Sigmoid colon (tissue), 7 donors: ENCODE measurements at places on chromosomes 1 and 21. TPM values are rescaled to one million over a fixed set of nuclear protein-coding genes. Genes with fewer than 3 reads are reported as not detected.

DNA sequence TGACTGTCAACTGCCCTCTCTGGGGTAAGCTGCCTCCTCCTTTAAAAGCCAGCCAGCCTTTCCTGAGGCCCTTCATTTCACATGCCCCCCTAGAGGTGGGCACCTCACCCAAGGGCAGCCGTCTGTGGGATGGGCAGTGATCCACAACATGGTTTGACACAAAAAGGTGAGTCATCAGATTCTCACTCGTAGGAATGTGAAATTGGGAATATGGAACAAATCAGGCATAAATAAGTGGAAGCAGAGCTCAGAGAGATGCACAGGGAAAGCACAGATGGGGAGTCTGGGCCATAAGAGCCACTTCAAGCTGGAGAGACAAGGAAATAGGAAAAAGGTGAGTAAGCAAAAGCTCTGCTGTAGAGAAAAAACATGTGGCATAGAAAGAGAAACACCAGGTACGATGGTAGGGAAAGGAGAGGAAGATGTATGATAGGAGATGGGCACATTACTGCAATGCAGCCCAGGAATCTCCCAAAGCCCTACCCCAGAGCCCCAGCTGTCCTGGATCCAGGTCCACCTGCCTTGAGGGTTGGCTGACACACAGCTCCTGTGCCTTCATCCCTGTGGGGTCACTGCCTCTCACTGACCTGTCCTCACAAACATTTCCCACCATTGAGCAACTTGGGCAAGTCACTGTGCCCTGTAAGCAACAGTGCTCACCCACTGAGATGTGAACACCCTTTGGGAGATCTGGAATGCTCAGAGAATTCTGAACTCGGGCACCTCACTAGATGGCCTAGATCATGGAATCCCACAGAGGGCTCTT is 86.6 kb downstream of the ASTN1 start:
- H3K27ac ChIP-seq = no peak overlapping the region
- H3K4me1 ChIP-seq = no peaks in the 10 kb centered on the region
- no peak for DNase-seq
- H3K27me3 ChIP-seq = no peaks in the 10 kb centered on the region

The TMEM269 gene
- not detected for total RNA-seq

DNA sequence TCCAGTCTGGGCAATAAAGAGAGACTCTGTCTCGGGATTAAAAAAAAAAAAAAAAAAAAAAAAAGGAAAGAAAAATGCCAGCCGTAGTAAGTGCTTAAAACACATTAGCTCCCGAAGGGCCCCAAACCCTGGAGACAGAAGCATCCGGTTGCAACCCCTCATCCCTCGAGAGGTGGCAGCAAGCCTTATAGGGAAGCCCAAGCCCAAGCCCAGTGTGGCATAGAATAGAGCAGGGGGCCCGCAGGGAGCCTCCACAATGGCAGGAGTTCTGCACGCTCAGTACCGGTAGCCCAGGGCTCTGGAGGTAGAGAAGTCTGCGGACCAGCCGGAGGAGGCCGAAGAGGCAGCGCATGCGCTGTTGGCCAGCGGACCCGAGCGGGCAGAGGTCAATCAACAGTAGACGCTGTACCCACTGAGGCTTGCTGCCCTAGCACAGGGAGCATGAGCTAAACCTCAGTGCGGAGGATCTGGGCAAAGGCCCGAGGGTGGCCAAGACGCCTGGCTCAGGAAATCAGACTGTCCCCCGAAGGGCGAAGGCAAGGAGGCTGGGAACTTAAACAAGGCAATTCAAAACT is 34.1 kb upstream of the C1orf198 start:
- no peaks in the 10 kb centered on the region for H3K27me3 ChIP-seq
- no peak overlapping the region for H3K4me3 ChIP-seq

- no peaks in the 10 kb centered on the region for H3K27me3 ChIP-seq
- no peaks in the 10 kb centered on the region for H3K36me3 ChIP-seq
- no peak for DNase-seq
- no peak overlapping the region for H3K27ac ChIP-seq
- no peaks in the 10 kb centered on the region for H3K4me1 ChIP-seq
- no peak overlapping the region for H3K4me3 ChIP-seq
Observed at GRCh38 chr1:177665935-177666334, 303.9 kb downstream of the SEC16B start.

DNA sequence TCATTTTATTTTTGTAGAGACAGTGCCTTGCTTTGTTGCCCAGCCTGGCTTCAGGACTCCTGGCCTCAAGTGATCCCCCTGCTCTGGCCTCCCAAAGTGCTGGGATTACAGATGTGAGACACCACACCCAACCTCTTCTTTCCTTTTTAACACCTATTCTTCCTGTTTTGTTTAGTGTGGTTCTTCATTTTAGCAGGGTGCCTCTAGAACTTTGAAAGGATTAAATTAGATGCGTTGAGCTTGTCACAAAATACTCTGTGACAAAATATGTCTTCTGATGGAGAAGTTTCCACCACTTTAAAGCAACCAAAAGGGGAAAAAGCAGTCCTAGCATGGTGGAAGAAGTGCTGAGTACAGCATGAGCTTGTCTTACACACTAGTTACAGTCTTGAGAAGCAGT is 42.0 kb downstream of the CDC14A start:
- no peak overlapping the region for H3K4me3 ChIP-seq
- H3K27me3 ChIP-seq = no peaks in the 10 kb centered on the region
- no peaks in the 10 kb centered on the region for H3K36me3 ChIP-seq
- no peak overlapping the region for H3K27ac ChIP-seq
- no peak for DNase-seq

The FMO5 gene
- total RNA-seq = 2.8 TPM

- DNase-seq = peak; percentile 36
- H3K4me3 ChIP-seq = no peak overlapping the region
- no peaks in the 10 kb centered on the region for H3K36me3 ChIP-seq
- H3K27ac ChIP-seq = no peak overlapping the region
Observed at GRCh38 chr1:234902774-234903547, 225.7 kb downstream of the TOMM20 start.

The AADACL3 gene
- not detected for total RNA-seq

GRCh38 chr1:94863919-94864318 is 43.8 kb downstream of the SLC44A3 start:
- H3K27ac ChIP-seq = peak overlapping the region; percentile 92
- H3K4me1 ChIP-seq = peaks cover 75% of the 10 kb centered on the region
- H3K4me3 ChIP-seq = peak overlapping the region; percentile 28
- DNase-seq = peak; percentile 88

DNA sequence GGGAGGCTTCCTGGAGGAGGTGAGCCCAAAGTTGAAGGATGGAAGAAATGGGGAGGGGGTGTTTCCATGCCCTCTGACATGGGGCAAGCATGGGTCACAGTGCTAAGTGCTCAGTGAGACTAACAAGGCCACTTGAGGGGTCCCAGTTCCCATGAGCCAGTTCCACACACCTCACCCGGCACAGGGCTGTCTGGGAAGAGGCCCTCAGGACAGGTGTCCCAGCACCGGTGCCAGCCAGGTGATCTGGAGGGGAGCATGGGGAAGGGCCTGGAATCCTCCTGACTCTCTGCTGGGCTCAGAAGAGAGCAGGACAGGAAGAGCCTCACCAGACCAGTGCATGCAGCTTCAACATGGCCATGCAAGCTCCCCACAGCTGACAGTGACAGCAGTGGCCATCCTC is 294.7 kb upstream of the VAMP3 start:
- H3K4me1 ChIP-seq = peaks cover 21% of the 10 kb centered on the region
- DNase-seq = no peak
- H3K27ac ChIP-seq = no peak overlapping the region
- H3K36me3 ChIP-seq = no peaks in the 10 kb centered on the region

- H3K27ac ChIP-seq = no peak overlapping the region
- H3K4me3 ChIP-seq = no peak overlapping the region
- no peak for DNase-seq
- no peaks in the 10 kb centered on the region for H3K4me1 ChIP-seq
- no peaks in the 10 kb centered on the region for H3K36me3 ChIP-seq
Observed at GRCh38 chr1:152457071-152457470, 43.0 kb upstream of the CRNN start.

The SERBP1 gene
- total RNA-seq = 236 TPM

GRCh38 chr1:117636637-117637425 is 31.0 kb downstream of the TENT5C start:
- no peak overlapping the region for H3K4me3 ChIP-seq
- no peaks in the 10 kb centered on the region for H3K27me3 ChIP-seq
- no peaks in the 10 kb centered on the region for H3K4me1 ChIP-seq
- H3K27ac ChIP-seq = no peak overlapping the region
- H3K36me3 ChIP-seq = no peaks in the 10 kb centered on the region
- no peak for DNase-seq

- peaks cover 11% of the 10 kb centered on the region for H3K4me1 ChIP-seq
- no peaks in the 10 kb centered on the region for H3K36me3 ChIP-seq
- H3K4me3 ChIP-seq = peak within 1 kb of the TSS; percentile 61
- peak; percentile 93 for DNase-seq
- peak within 1 kb of the TSS; percentile 66 for H3K27ac ChIP-seq
- H3K27me3 ChIP-seq = no peaks in the 10 kb centered on the region
Observed at GRCh38 chr1:44842862-44843655, at the start of gene PTCH2. Gene PTCH2, minus strand, starts transcription at chr1:44843253. Its CDS starts 321 bp downstream, at chr1:44842932.

- H3K36me3 ChIP-seq = no peaks in the 10 kb centered on the region
- H3K4me3 ChIP-seq = no peak overlapping the region
- H3K27me3 ChIP-seq = no peaks in the 10 kb centered on the region
Observed at GRCh38 chr1:41719590-41719989, 199.1 kb downstream of the HIVEP3 start.

- H3K27ac ChIP-seq = no peak overlapping the region
- peaks cover 39% of the 10 kb centered on the region for H3K4me1 ChIP-seq
- no peaks in the 10 kb centered on the region for H3K27me3 ChIP-seq
- no peaks in the 10 kb centered on the region for H3K36me3 ChIP-seq
- H3K4me3 ChIP-seq = no peak overlapping the region
- DNase-seq = no peak
Observed at GRCh38 chr1:27652111-27652864, 17.3 kb upstream of the FGR start.

DNA sequence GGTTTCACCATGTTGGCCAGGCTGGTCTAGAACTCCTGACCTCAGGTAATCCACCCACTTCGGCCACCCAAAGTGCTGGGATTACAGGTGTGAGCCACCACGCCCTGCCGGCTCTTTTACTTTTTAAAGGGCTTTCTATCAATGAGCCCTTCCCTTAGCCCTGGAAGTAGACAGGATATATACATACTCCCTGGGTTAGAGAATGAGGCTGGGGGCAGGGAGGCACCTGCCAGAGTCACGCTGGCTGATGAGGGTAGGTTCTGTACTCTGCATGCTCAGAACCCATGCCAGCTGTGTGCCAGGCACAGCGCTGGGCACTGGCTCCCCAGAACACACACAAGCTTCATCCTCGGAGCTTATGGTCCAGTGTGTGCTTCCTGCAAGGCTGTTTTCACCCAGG is 113.6 kb upstream of the IPO9 start:
- H3K27me3 ChIP-seq = no peaks in the 10 kb centered on the region
- H3K4me3 ChIP-seq = no peak overlapping the region
- H3K36me3 ChIP-seq = no peaks in the 10 kb centered on the region

GRCh38 chr1:81004011-81004410 is 796.7 kb upstream of the ADGRL2 start:
- H3K4me3 ChIP-seq = no peak overlapping the region
- no peak for DNase-seq
- H3K27me3 ChIP-seq = no peaks in the 10 kb centered on the region
- H3K27ac ChIP-seq = no peak overlapping the region
- no peaks in the 10 kb centered on the region for H3K36me3 ChIP-seq

DNA sequence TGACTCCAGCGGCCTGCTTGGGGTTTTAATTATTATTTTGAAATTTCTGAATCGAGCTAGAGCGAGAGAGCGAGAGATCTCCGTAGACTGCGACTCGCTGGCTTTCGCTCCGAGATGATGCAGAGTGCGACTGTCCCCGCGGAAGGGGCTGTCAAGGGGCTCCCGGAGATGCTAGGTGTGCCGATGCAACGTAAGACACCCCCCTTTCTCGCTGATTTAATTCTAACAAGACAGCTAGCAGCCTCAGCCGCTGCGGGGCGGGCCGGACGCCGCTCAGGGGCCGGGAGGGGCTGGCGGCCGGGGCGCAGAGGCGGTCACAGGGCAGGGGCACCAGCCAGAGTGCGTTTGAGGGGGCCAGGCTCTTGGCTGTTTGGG is 339 bp downstream of the LHX4 start:
- DNase-seq = no peak
- H3K4me3 ChIP-seq = peak overlapping the region; percentile 54
- H3K4me1 ChIP-seq = no peaks in the 10 kb centered on the region
- H3K36me3 ChIP-seq = no peaks in the 10 kb centered on the region
- no peak overlapping the region for H3K27ac ChIP-seq

DNA sequence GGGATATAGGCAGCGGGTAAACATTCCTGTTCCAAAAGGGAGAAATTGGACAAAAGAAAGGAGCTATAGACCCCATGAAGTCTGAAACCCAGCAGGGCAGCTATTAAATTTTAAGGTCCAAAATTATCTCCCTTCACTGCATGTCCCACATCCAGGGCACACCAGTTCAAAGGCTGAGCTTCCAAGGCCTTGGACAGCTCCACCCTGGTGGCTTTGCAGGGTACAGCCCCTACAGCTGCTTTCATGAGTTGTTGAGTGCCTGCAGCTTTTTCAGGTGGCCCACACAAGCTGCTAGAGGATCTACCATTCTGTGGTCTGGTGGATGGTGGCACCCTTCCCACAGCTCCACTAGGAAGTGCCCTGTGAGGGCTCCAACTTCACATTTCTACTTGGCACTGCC is 662.5 kb upstream of the PKN2 start:
- H3K36me3 ChIP-seq = no peaks in the 10 kb centered on the region
- H3K27me3 ChIP-seq = no peaks in the 10 kb centered on the region
- no peak overlapping the region for H3K4me3 ChIP-seq
- no peak overlapping the region for H3K27ac ChIP-seq
- no peaks in the 10 kb centered on the region for H3K4me1 ChIP-seq

GRCh38 chr1:56973923-56974742 is 8.3 kb upstream of the C8B start:
- no peaks in the 10 kb centered on the region for H3K27me3 ChIP-seq
- no peak overlapping the region for H3K27ac ChIP-seq
- H3K4me3 ChIP-seq = no peak overlapping the region
- H3K4me1 ChIP-seq = no peaks in the 10 kb centered on the region
- no peaks in the 10 kb centered on the region for H3K36me3 ChIP-seq
- no peak for DNase-seq
